ENCODE measurements at places on chromosomes 13 and 19.

- DNase-seq: peak; percentile 4
These were observed 1074.3 kb upstream of the PCDH9 start for GRCh38 chr13:68304286-68304893.

GRCh38 chr13:66553391-66553790 is 676.7 kb downstream of the PCDH9 start:
- no peak for DNase-seq

- DNase-seq: no peak
These were observed 32.2 kb downstream of the SLC10A2 start for GRCh38 chr13:103033999-103034398.

GRCh38 chr19:4456476-4456842 is 1.1 kb downstream of the UBXN6 start:
- DNase-seq: peak; percentile 8

DNA sequence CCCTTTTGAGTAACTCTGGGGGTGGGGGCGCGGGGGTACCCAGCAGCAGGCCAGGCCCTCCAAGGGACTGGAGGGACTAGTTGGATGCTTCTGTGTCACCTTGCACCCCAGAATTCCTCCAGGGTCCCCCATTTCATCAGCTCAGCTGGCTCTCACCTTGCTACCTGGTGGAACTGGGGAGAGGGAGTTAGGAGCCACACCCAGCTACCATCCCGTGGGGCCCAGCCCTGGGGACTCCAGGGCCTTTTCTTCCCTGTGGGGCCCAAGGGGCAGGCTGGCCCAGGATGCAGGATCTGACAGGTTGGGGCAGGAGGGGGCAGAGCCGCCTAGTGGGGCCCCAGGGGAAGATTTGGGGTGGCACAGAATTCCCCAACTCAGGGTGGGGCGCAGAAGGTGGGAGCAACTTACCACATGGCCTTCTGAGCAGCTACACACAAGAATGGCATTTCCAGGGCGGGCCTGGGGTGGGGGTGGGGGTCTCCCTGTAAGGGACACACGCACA is 32.8 kb upstream of the NANOS3 start:
- DNase-seq: no peak

- no peak for DNase-seq
These were observed 433.9 kb downstream of the GPC6 start for GRCh38 chr13:93660391-93661063.

GRCh38 chr13:39967199-39967959 is 311.9 kb downstream of the COG6 start:
- DNase-seq: no peak

GRCh38 chr13:42876270-42876714 is 94.9 kb downstream of the FAM216B start:
- DNase-seq: no peak

DNA sequence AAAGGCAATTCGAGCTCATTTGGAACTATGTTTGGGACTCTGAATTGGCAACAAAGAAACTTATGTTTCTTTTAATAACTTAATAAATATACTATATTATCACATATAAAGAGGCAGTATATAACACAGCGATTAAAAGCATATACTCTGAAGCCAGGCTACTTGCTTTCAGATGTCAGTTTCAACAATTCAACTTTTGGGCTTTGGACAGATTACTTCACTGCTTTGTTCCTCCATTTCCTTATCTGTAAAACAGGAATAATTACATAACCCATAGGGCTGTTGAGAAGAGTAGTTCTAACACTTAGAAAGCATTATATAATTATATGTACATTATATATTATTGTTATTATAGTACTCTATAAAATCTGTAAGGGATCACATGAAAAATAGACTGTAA is 107.2 kb downstream of the EDNRB start:
- DNase-seq: no peak

- no peak for DNase-seq
These were observed 27.2 kb downstream of the PBX4 start for GRCh38 chr19:19591133-19591825.

DNA sequence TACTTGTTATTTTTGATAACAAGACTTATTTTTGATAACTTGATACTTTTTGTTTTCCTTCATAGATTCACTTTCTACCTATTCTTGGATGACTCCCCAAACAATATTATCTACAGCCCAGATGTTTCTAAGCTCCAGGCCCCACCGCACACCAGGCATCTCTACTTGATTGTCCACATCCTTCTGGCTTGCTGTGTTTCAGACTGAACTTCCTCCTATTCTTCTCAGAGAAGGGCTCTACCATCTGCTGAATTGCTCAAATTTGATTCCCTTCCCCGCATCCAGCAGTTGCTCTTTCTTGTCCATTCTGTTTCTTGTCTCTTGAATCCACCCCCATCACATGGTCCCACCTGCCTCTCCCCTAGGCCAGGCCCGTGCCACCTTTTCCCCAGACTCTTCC is 13.0 kb downstream of the NUDT15 start:
- DNase-seq: no peak

DNA sequence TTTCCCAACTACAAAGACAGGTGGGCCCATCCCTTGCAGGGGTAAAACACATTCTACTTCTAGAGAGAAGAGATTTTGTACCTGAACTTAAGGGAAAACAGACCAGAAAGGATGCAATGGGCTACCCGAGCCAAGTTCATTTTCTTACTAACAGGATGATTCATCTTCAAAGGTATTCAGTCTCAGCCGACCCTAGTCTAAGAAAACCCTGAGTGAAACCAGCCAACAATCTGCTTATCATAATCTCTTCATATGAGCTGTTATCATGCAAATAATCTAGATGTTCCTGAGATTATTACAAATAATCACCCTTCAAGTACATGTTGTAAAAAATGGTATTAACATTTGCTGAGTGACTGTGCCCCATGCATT is 15.6 kb downstream of the PABPC3 start:
- no peak for DNase-seq

DNA sequence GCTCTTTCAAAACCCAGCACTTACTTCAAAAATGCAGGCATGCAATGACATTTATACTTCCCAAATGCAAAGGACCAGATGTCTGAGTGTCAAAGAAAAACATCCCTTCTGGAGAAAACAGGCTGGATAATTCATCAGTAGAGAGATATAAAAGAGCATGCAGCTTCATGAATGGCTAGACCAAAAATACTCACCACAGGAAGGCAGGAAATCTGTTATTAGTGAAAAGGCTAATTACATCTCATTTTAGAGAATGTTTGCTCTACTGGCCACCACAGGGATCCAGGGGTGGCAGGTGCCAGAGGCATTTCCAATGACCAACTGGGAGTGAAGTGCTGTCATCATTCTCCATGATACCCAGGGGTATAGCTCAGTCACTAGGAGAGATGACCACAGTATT is 106.5 kb downstream of the LHFPL6 start:
- DNase-seq: no peak

- DNase-seq: no peak
These were observed 34.1 kb downstream of the PSG5 start for GRCh38 chr19:43152214-43152613.

DNA sequence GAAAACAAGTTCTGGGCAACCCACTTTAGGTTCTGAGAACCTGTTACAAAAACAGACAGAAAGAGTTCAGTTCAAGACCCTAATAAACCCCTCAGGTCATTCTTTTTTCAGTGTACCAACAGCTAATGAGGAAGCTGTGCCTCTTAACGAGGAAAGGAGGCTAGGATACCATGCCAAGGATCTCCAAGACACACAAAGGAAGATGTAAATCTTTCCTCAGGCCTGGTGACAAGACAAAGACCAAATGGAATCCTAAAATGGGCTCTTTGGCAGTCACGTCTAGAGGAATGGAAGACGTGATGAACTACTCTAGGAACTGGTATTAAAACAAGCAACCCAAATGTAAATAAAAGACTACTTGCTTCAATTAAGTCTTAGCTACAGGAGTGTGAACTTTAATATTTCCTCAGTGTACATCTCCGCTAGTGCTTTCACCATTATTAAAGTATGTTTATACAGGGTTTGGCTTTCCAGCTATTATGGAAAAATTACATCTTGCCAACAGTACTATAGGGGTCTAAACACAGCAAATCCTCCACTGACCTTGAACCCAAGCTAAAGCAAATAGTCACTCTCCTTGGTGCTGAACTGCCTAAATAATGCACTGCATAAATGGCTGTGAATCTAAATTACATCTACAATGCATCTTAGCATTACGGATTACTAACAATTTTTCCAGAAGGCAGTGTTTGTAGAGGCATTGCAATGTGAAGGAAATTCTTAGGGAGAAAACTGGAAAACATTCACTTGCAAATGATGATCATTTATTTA is 42.3 kb downstream of the ENOX1 start:
- DNase-seq: no peak

GRCh38 chr13:35920816-35921215 is 210.4 kb downstream of the DCLK1 start:
- DNase-seq: no peak

- DNase-seq: no peak
These were observed 7.6 kb upstream of the PRKD2 start for GRCh38 chr19:46724468-46724867.

DNA sequence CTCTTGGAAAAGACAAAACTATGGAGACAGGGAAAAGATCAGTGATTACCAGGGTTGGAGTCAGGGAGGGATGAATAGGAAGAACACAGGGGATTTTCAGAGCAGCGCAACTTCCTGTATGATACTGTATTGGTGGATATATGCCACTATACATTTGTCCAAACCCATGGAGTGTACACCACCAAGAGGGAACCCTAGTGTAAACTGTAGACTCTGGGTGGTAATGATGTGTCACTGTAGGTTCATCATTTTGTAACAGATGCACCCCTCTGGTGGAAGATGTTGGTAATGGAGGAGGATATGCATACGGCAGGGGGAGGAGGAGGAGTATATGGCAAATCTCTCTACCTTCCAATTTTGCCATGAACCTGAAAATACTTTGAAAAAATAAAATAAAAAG is 68.1 kb downstream of the UFM1 start:
- DNase-seq: no peak

DNA sequence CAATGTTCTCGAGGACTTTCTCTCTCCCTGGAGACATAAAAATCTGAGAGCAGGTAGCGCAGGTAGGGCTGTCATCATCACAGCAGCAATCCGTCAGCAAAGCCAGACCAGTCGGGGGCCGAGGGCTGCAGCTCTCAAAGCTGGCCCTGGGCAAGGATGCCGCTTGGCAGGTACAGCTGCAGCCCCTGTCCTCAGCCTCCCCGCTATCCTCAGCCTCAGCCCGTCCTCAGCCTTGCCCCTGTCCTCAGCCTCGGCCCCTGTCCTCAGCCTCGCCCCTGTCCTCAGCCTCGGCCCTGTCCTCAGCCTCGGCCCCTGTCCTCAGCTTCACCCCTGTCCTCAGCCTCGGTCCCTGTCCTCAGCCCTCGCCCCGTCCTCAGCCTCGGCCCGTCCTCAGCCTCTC is 10.9 kb downstream of the C13orf46 start:
- no peak for DNase-seq

- DNase-seq: no peak
These were observed 88.8 kb downstream of the TNFRSF19 start for GRCh38 chr13:23658929-23659541.

DNA sequence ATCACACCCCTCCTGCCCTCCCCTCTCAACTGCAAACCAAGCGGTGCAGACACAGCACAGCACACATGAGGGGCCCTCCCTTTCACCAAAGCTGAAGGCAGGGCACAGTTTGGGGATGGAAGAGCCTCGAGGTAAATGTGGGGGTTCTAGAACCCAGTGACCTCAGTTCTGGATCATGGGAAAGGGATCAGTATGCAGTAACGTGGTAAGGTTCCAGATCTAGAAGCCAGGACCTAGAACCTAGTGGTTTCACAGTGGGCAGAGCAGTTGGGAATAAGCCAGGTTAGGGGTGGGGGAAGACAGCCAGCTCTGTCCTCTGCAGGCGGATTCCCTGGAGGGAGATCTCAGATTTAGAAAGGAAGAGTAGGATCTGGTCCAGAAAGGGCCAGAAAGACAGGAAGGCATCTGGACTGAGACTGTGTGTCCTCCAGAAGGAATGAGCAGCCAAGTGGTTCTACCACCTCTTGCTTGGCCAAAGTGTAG is 3.1 kb downstream of the FTL start:
- no peak for DNase-seq

GRCh38 chr13:94369972-94370436 is 109.5 kb downstream of the DCT start:
- no peak for DNase-seq

DNA sequence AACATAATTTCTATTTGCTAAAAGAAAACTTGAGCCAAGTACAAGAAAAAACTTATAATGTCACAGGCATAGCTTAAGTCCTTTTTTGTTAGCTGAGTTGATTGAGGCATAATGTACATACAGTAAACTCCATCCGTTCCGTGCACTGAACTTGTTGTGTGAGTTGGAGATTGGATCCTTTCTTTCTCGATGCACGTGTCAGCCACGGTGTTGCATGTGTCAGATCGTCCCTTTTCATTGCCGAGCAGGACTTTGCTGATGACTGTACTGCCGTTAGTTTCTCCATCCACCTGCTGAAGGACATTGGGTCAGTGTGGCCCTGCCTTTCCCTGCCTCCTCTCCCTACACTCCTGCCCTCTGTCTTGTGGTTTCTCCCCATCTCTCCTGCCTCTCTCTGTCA is 34.4 kb downstream of the IGFL2 start:
- DNase-seq: no peak

DNA sequence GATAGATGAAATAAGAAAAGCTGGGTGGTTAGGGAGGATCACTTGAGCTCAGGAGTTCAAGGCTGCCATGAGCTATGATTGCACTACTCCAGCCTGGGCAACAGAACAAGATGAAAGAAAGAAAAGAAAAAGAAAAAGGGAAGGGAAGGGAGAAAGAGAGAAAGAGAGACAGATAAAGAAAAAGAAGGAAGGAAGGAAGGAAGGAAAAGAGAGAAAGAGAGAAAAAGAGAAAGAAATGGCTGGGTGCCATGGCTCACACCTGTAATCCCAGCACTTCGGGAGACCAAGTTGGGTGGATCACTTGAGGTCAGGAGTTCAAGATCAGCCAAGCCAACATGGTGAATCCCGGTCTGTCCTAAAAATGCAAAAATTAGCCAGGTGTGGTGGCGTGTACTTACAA is 21.1 kb downstream of the TEX101 start:
- no peak for DNase-seq

- peak; percentile 50 for DNase-seq
These were observed 34.4 kb upstream of the MIR17HG start for GRCh38 chr13:91313103-91313502.

DNA sequence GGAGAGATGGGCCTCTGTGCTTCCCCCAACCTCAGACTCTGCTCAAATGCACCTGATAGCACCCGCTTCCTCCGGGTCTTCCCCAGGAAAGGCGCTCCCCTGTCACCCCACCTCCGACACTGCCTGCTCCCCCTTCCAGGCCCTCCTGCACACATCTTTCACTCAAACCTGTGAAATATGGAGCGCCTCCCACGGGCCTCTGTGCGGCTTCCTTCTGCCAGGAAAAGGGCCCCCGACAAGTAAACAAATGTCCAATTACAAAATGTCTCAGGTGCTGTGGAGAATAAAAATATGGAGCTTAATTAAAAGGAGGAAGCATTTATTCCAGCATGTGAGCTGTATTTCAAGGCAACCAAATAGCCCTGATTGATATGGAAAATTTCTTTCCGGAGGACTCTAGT is 15.6 kb upstream of the CCNE1 start:
- DNase-seq: no peak

DNA sequence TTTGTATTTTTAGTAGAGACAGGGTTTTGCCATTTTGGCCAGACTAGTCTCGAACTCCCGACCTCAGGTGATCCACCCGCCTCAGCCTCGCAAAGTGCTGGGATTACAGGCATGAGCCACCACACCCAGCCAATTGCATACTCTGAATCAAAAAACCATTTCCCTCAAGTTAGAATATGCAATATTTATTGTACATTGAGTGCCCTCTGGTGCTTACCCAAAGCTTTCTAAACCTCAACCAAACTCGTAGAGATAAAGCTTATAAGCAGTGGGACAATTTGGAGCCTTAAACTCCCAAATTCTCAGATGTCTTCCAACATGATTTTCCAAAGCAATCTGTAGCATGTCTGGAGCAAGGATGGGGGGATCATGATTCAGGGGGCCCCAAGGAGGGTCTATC is 22.4 kb downstream of the RFXAP start:
- DNase-seq: no peak
